ENCODE measurements at places on chromosomes 12 and 14.

GRCh38 chr14:76329154-76329928 is 46.6 kb upstream of the ESRRB start:
- no peak for DNase-seq

DNA sequence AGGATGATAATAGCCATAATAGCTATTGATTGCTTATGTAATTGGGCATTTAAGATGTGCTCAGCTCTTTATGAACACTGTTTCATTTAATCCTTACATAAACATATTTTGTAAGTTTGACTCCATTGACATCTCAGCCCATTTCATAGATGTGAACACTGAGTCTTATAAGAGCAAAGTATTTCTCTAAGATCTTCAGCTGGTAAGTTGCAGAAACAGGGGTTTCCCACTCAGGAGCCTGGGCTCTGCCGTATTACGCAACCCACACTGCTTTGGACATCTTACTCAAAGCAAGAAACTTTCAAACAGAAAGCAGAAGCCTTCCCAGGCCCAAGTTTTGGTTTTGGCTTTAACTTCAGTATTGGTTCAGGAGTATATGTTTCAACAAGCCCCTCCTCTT is 705.1 kb downstream of the MED13L start:
- no peak for DNase-seq

DNA sequence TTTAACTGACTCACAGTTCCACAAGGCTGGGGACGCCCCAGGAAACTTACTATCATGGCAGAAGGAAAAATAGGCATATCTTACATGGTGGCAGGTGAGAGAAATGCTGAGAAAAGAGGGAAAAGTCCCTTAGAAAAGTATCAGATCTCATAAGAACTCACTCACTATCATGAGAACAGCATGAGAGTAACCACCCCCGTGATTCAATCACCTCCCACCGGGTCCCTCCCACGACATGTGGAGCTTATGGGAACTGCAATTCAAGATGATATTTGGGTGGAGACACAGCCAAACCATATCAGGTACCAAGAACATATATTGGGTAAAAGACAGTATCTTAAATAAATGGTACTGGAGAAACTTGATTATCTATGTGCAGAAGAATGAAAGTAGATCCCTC is 100.3 kb upstream of the FAR2 start:
- DNase-seq = no peak

GRCh38 chr12:77163074-77164038 is 98.0 kb upstream of the E2F7 start:
- DNase-seq = no peak

- DNase-seq = peak; percentile 6
Observed at GRCh38 chr12:132886529-132887477, 602 bp downstream of the CHFR start.

DNA sequence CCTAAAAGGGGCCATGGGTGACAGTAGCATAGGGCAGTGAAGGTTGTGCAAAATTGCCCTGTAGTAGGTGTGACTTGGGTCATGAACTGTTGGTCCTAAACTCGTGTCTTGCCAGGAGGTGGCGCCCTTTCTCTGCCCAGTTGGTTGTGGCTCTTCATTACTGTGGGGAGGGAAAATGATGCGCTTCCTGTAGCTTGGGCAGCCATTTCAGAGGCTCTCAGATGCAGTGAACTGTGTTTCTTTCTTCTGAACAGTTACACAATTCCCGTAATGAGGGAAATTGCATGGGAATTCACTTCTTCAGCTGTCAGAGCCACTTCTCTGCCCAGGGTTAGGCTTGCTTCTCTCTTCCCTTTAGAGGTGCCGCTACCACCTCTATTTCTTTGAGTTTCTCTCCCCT is 148.1 kb upstream of the NRXN3 start:
- DNase-seq = peak; percentile 30

- DNase-seq = no peak
Observed at GRCh38 chr12:130114952-130115351, 47.3 kb upstream of the FZD10 start.

- DNase-seq = no peak
Observed at GRCh38 chr12:71448150-71448581, 8.6 kb downstream of the LGR5 start.

DNA sequence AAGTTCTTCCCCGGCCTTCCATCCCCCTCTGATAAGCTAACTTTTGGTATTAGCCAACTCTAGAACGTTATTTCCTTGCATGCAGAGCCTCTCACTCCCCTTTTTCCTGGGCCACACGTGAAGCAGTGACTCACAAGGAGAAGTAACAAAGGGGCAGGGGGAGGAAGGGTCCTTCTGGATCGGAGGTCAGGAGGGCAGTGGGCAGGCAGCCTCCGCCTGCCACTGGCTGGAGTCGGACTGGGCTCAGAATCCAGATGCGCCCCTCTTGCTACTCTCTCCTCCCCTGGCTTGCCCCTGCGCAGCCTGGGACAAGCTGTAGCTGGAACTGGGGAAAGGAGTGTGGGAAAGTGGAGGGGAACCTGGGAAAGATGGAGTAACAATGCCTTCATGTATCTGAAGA is 55.0 kb downstream of the TPCN1 start:
- DNase-seq = no peak

DNA sequence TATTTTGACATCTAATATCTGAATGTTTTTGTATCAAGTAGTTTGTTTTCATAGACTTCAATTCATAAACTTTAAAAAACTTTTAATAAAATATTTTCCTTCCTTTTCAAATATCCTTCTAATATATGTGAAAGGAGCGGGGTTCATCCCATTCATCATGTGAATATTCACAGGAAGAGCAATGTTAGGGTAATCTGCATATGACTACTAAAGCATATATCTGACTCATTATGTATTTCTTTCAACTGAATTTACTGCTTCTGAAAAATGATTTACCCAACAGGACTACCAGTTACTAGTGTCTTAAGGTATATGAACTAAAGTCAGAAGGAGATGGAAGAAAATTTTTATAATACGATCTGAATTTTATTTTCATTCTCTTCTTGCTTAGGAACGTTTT is 30.5 kb downstream of the DHRS7 start:
- no peak for DNase-seq

DNA sequence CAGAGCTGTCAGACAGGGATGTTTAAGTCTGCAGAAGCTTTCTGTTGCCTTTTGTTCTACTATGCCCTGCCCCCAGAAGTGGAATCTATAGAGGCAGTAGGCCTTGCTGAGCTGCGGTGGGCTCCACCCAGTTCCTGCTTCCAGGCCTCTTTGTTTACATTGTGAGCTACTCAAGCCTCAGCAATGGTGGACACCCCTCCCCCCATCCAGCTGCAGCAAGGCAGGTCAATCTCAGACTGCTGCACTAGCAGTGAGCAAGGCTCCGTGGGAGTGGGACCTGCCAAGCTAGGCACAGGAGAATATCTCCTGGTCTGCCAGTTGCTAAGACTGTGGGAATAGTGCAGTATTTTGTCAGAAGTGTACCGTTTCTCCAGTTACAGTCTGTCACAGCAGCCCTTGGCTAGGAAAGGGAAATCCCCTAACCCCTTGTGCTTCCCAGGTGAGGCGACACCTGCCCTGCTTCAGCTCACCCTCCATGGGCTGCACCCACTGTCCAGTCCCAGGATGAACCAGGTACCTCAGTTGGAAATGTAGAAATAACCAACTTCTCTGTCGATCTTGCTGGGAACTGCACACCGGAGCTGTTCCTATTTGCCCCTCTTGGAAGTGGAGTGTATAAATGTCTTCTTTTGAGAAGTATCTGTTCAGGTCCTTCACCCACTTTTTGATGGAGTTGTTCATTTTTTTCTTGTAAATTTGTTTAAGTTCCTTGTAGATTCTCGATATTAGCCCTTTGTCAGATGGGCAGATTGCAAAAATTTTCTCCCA is 213.5 kb upstream of the SLC38A2 start:
- DNase-seq = peak; percentile 11

GRCh38 chr12:89960011-89960507 is 251.4 kb upstream of the ATP2B1 start:
- peak; percentile 37 for DNase-seq

DNA sequence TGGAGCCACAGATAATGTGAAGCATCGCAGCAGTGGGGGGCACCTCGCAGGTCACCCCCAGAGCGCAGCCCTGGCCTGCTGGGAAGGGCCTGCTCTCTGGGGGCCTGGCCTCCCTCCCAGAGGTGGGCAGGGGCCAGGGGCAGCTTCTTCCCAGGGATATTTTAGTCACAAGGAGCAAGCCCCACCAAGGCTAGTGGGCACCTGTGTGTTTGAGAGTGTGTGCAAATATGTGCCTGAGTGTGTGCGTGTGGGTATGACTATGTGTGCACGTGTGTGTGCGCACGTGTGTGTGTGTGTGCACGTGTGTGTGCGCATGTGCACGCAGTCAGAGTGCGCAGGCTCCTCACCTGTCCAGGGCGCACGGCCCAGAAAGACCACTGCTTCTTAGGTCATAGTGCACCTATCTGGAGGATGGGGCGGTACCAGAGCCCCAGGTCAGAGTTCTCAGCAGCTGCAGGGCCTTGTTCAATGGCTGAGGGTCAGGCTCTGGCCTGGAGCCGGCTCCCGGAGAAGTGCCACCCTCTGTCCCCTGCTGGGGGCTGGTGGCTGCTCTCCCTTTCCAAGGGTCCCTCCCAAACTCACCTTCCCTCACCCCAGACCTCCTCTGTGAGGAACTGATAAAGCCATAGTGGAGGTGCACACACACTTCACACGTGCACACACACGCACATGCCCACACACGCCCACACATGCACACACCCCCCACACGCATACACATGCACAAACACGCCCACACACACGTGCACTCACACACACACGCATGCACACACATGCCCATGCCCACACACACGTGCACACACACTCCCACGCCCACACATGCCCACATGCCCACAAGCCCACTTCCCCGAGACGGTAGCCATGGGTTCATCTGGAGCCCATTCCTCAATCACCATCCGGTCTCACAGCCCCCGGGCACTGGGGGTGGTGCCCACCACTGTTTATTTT is 128.5 kb downstream of the KIF26A start:
- DNase-seq = peak; percentile 1

DNA sequence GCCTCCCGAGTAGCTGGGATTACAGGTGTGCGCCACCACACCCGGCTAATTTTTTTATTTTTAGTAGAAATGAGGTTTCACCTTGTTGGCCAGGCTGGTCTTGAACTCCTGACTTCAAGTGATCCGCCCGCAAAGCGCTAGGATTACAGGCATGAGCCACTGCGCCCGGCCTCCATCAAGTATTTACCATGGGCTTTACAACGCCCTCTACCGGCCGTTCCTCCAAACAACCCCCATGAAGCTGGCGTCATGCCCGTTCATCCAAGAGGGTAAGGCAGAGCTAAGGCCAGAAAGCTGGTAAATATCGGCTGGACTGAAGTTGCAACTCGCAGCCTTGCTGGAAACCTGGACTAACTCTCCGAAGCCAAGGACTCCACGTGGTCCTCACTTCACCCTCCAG is 41.6 kb downstream of the RNF34 start:
- no peak for DNase-seq

- no peak for DNase-seq
Observed at GRCh38 chr12:101694297-101694848, 3.1 kb upstream of the CHPT1 start.

GRCh38 chr14:61925043-61925442 is 162.8 kb downstream of the SNAPC1 start:
- DNase-seq = peak; percentile 9

DNA sequence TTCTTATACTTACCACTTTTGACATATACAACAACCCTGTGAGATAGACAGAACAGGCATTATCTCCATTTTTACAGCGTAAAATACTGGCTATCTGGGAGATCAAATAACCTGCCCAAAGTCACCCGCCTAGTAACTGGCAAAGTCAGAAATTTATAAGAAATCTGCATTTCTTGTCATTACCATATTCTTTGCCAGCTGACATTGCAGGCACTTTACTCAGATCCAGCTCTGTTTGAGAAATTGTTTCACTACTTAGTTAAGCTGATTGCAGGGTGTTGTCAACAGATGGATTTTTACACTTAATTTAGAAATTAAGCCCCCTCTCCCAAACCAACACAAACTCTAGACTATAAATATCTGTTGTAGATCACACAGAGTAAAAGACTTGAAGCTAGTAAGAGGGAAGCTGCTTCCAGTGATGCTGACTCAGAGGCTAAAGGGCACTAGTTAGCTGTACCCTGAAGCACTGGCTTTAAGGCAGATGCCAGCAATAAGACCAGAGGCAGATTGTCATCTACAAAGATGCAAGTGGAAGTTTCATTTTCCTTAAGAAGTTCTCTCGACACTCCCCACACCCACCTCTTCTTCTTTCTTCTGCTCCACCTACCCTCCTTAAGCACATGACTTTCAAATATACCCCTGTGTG is 153.1 kb downstream of the ANO6 start:
- no peak for DNase-seq

- DNase-seq = no peak
Observed at GRCh38 chr14:97282210-97283004, 485.2 kb downstream of the VRK1 start.

DNA sequence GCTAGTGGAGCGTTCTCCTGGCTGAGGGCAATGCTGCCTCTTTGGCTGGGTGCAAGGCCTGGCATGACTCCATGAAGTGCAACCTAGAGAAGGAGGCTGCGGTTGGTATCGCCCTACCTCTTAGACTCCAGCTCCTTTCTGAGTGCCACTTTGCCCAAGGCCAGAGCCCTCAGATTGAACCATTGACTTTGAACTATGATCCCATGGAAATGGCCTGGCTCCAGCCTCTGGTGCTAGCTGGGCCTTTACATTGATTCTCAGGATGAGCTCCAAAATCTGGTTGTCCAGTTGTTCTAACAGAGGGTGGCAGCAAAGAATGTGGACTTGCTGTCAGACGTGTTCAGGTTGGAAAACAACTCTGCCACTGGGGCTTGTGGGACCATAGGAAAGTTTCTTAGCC is 16.1 kb upstream of the SMOC1 start:
- no peak for DNase-seq

DNA sequence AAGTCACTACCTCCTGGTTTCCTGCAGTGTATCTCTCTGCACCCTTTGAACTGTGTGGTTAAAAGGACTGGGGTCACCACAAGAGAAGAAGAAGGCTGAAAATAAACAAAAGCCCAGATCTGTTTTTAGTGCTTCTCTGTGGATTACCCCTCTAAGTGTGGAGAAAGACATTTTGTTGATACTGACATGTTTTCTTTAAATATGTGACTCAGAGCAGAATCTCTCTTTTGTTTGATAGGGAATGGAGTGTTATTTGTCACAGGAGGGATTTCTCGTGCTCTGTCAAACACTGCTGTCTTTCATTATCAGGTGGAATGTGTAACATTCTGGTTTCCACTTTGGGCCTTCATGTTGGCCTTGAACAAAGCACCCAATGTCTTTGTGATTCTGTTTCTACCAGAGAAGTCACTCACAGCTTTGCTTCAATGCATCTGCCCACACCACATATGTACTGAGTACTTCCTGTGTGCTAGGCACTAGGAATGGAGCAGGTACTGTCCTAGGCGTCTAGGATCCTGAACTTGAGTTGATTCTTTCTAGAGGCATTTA is 82.1 kb downstream of the PLXNC1 start:
- no peak for DNase-seq
